Kasumi-1 (cell line): ENCODE measurements at places on chromosomes 5 and 9.

GRCh38 chr5:112275671-112276070 is 143.4 kb downstream of the EPB41L4A start:
- DNase-seq: no peak

DNA sequence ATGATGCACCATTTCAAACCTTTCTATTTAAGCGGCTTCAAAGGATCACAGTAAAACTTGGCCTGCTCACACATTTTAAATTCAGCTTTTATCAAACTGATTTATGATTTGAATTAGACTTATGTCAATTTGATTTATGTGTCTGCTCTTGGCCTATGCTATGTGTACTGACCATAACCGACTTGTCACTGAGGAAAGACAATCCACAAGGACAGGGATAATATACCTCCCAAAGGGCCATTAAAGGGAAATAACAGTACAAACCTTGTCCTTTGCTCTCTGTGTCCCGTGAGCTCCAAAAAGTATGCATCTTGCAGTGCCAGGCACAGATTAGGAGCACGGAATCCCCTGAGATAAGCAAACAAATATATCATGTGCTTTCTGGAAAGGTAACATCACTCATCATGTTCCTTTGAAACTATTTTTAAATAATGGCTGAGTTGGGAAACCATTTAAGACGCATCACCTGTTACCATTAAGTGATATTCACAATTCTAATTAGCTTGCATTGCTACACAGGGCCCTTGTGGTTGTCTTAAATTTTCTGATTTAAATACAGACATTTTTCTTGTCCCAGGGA is 31.9 kb upstream of the FTMT start:
- no peak for DNase-seq

DNA sequence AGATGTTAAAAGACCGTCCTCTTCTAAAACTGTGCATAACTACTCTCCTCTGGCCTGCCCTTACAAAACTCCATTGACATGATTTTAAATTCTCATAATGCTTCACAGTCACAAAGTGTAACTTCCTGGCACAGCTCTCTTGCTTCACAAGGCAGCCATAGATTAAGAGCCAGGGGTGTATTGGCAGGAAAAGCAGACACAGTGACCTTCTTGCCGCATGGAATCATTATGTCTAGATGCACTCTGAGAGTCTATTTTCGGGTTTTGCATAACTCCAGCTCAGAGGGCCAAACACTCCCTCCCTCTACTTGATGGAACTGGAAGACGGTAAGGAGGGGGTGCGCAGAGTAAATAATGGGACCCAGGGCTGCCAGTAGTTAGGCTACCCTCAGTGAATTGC is 110.1 kb downstream of the MARCHF3 start:
- no peak for DNase-seq

DNA sequence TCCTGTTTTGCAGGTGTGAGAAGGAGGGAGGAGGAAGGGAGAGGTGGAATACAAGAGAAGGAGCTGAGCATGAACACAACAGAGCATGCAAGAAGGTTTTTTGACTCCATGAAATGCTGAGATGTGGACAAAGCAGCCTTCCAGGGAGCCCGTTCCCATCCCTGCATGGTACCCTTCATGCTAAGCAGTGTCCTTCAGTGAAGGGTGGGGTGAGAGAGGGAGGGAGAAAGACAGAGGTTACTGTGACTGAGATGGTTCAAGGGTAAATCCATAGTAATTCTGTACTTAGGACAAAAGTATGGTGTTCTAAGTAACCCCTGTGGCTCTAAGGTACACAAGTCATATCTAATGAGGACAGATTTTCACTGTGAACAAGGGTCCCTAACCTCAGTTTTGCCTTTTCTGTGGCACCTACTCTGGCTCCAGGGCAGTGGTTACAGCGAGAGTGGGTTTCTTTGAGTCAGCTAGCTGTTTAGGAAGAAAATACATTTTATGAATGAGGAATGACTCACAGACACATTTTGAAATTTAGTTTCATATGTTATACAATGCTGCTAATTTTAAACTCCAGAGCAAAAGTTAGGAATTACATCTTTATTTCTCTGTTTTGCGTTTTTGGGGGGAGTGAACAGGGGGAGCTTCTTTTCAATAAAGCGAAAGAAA is 184.9 kb upstream of the SLC12A2 start:
- no peak for DNase-seq

DNA sequence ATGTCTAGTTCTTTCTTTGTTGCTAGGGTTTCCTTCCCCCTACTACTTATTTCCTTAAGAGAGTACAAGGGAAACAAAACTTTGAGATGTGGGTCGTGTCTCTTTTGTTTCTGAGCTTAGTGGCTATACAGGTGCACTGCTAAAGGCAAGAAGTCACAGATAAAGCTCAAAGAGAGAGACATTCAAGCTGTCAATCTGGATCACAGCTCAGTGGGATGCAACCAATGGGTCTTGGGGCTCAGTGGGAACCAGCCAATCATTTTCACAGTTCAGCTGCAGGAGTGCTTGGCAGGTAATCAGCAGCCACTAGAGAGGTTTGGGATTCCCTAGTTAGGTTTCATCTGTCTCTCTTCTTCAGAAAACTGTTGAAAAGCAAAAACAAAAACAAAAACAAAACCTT is 135.4 kb upstream of the SGCD start:
- no peak for DNase-seq

DNA sequence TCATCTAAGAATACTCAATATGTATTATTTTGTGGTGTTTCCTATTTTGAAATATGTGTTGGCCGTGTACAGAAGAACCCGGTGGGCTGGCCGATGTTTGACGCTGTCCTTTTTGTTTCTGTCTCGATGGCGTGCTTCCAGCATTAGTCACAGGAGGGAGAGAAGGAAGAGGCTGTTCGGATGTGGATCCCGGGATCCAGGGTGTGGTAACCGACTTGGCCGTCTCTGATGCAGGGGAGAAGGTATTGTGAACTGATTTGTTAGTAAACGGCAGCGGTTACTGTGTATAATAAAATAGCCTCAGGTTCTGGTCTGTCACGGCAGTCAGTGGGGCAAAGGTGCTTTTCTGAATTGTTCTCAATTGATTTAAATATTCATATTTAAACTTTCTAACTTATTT is 275.0 kb downstream of the ARHGEF28 start:
- DNase-seq: no peak
